Muscle of arm (tissue), 14 donors: ENCODE measurements at places on chromosomes 7 and 10. TPM values are rescaled to one million over a fixed set of nuclear protein-coding genes. Genes with fewer than 3 reads are reported as not detected.

FAM25A gene
- polyA plus RNA-seq = not detected

- DNase-seq = no peak
These were observed 11.7 kb downstream of the RPA3 start for GRCh38 chr7:7706556-7707172.

H2BK1 gene
- not detected for polyA plus RNA-seq

GRCh38 chr7:98135984-98136383 lies 29.3 kb downstream of the LMTK2 start:
- no peak for DNase-seq

FAM237B gene
- not detected for polyA plus RNA-seq

DNA sequence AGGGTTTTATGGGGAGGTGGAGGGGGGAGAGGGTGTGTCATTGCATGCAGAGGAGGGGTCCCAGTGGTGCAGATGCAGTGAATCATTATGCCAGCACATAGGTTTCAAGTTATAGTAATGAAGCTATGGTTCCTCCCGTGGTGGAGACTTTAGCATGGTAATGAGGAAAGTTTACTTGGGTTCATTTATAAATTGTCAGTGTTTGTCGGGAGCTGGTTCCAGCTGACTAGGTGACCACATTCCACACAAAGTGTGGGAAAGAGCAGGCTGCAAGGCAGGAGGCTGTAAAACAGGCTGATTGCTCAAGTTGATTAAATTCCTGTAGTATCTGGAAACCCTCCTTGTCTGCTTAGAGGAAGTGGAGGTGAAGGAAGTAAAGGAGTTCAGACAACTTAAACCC lies 78.9 kb downstream of the SRI start:
- DNase-seq = no peak

AKR1C2 gene
- polyA plus RNA-seq = 10.8 TPM

- DNase-seq = no peak
These were observed 11.7 kb downstream of the CASP2 start for GRCh38 chr7:143299840-143300239.

DNA sequence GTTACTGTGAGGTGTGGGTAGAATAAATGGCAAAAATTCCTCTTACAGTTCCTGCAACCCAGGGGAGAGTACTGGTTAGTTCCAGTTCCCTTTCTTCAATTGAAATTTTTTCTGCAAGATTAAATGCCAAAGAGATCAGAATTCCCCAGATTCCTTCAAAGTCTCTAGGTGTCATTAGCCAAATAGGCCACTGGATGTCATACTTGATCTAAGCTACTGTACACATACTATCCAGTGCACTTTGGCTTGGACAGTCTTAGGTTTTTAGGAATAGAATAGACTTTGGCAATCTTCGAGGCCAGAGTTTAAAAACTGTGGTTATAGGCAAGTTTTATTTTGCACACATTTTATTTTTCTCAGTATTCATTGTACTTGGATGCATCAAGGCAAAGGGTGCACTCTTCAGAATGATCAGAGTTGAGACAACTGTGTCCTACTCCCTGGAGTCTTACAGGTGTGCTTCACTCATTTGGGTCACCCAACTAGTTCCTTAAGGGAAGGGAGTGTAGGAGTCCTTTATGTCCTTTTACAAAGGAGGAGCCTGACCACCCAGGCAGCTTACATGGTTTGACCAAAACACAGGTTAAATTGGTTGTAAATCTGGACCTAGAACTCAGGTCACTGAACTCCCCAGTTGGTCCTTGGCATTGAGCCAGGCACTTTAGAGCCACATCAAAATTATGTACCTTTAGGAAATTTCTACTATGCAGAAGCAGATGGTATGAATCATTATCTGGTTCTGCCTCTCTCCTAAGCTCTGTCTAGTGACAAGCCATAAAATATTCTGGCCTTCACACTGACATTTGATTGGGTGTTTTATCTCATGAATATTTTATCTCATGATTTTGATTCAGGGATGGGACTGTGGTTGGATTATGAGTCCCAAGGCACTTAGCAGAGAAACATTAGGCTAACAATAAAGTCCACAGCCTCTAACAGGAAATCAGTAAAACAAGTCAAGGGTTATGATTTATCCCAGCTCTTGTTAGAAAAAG lies 49.5 kb downstream of the ASAH2B start:
- DNase-seq = no peak

- DNase-seq = no peak
These were observed 154.9 kb upstream of the C7orf33 start for GRCh38 chr7:148435715-148436114.

DNA sequence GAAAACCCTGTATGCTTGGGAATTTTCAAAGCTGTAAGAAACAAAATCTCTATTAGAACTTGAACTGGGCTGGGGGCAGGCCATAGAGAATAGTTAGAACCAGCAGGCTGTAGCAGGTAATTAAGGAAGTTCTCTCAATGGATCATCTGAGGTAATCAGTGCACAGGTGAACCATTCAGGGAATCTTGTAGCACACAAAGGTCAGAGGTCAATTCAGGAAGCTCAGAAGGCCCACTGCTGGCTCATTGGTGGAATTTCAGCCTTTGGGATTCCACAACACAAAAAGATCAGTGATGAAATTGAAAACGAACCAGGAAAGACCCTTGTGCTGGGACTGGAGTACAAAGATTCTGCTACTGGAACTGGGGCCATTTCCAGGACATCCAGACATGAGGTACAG lies 82.0 kb downstream of the TMEM168 start:
- DNase-seq = no peak

- DNase-seq = peak; percentile 41
These were observed 84.7 kb upstream of the TRIL start for GRCh38 chr7:29042824-29043231.

DNA sequence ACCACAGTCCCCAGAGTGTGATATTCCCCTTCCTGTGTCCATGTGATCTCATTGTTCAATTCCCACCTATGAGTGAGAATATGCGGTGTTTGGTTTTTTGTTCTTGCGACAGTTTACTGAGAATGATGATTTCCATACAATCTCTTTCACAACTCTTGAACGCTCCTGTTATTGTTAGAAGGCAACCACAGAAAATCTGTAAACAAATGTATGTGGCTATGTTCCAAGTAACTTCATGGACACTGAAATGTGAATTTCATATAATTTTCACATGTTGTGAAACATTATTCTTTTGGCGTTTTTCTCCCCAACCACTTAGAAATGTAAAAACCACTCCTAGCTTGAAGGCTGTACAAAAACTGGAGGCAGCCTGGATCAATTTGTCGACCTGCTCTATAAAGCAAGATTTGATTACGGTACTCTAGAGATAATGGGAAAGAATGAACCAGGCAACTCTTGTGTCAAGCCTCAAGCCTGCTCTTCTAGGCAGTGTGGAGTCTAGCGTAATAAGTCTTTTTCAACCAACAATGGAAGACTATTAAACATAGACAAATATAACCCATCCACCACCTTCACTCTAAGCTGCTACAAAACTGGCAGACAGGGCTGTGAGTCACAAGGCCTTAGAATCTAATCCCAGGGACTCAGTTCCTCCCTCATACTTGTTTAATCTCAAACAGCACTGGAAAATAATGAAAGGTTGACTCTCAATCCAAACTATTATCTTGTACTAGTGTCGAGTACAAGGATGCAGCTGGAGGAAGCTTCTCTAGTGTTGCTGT lies 22.7 kb downstream of the ARL3 start:
- DNase-seq = no peak

DNA sequence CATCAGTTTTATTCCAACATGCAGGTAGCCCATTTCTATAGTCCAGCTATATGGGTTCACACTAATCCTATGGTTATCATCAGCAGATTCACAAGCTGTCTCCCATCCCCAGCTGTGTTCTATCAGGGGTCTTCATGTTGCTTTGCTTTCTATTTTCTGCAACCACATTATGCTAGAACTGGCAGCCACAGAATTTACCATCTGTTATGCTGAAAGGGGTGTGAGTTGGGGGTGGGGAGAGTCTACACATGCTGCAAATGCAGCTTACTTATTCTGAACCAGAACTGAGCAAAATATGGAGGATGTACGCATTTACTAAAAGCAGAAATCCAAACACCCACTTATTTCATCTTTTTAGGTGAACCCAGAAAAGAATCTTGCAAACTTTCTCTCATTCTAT lies 32.9 kb downstream of the SHTN1 start:
- no peak for DNase-seq

CABCOCO1 gene
- 0.26 TPM for polyA plus RNA-seq

- DNase-seq = no peak
These were observed 721.1 kb upstream of the C7orf33 start for GRCh38 chr7:147869456-147869855.

GRCh38 chr7:22885797-22886261 lies 63.2 kb upstream of the TOMM7 start:
- DNase-seq = no peak

GRCh38 chr10:102287538-102287937 lies 42.2 kb downstream of the GBF1 start:
- no peak for DNase-seq

GRCh38 chr10:62072901-62073300 lies 171.4 kb downstream of the ARID5B start:
- no peak for DNase-seq

- no peak for DNase-seq
These were observed 43.1 kb downstream of the AMZ1 start for GRCh38 chr7:2730846-2731770.

DNA sequence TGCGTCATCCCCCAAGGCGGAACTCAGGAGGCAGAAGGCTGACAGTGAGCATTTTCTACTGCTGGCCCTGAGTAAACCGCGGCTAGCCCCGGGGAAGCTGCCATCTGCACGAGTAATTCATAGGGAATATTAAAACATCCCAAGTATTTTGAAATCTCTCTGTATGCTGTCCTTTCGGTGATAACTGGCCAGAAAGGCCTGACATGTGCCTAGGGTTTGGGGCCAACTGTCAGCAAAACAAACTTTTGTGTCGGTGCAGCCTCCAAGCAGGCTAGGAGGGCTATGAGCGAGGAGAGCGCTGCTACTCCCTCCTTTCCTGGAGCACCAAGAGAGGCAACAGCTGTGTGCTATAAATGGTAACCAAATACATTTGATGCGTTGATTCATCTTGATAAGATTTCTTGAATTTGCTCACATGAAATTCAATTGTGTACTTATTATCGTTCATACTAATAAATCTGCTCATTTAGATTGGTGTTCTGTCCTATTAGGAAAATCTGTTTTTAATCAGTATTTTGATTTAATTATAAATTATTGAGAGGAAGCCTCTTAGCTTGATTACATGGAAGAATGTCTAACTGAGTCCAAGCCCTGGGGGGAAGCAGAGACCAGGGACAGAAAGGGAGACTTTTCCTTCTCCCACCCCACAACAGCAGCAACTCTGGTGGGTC lies 124.4 kb upstream of the NPS start:
- peak; percentile 19 for DNase-seq

DNA sequence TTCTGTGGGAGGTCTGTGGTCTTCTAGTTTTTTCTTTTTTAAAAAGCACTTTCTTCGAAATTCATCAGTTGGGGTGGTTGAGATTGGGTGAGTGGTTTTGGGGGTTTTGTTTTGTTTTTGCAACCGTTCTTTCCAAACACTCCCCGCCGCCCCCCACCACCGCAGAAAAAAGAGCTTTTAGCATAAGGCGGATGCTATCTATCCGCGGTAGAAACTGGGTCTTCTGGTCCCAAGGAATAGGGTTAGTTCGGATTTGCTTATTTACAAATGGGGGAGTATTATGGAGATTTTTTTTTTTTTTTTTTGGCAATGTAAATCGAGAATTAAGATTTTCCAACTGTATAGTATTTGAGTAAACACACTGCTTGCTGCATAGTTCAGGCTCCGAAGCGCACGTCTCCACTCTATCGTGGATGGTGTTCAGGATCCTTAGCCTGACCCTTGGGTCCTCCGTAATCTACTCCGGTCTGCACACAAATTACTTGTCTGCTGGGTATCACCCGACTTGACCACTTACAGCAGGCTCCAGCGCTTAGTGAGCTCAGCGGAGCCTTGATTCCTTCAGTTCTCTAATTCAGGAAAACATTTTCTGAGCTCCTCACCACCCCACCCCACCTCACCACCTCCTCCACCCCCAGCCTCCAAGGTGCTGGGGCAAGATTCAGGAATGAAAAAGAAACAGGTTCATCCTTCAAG lies 757 bp upstream of the NRCAM start:
- no peak for DNase-seq

- no peak for DNase-seq
These were observed 85.6 kb upstream of the IMMP2L start for GRCh38 chr7:111647881-111648280.

MYL10 gene
- polyA plus RNA-seq = 35.9 TPM

DNA sequence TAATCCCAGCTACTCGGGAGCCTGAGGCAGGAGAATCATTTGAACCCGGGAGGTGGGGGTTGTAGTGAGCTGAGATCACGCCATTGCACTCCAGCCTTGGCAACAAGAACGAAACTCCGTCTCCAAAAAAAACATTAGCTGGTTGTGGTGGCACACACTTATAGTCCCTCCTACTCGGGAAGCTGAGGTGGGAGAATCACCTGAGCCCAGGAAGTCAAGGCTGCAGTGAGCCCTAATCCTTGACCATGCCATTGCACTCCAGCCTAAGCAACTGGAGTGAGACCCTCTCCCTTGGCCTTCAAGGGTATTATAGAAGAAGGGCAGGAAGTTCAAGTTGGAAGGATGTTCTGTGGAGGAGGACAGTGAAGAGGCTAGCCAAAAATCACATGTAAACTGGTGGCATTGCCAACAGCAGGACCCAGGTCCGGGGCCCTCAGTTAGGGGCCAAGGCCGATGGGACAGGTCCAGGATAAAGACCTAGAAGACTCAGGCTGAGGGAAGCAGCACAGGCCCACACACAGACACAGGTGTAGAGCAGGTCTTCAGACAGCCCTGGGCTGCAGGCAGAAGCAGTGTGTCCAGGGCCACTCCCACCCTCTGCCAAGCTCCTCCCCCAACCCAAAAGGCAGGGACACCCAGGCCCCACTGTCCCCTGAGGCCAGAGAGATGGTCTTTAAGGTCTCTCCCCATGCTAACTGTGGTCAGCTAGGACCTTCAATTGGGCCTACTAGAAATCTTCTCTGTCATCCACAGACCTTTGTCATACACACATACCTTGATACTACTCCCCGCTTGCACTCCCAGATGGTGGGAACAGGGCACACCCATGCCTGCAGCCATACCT lies 8.4 kb upstream of the SAMD8 start:
- DNase-seq = no peak

DNA sequence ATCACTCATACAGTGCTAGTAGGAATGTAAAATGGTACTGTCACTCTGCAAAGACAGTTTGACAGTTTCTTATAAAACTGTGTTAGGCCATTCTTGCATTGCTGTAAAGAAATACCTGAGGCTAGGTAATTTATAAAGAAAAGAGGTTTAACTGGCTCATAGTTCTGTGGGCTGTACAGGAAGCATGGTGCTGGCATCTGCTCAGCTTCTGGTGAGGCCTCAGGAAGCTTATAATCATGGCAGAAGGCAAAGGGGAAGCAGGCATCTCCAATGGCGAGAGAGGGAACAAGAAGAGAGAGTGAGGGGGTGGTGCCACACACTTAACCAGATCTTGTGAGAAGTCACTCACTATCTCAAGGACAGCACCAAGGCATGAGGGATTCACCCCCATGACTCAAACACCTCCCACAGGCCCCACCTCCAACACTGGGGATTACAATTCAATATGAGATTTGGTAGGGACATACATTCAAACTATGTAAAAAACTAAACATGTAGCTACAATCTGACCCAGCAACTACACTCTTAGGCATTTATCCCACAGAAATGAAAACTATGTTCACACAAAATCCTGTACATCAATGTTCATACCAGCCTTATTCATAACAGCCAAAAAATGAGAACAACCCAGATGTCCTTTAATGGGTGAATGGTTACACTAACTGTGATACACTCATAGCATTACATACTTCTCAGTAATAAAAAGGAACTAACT lies 5.0 kb downstream of the ALDH18A1 start:
- no peak for DNase-seq

GRCh38 chr10:112803961-112804401 lies 146.1 kb upstream of the TCF7L2 start:
- no peak for DNase-seq

PLPP4 gene
- 1.5 TPM for polyA plus RNA-seq

CPA4 gene
- not detected for polyA plus RNA-seq

GRCh38 chr10:113104047-113104446 lies 154.0 kb downstream of the TCF7L2 start:
- no peak for DNase-seq
